ENCODE measurements at places on chromosomes 1 and 21. TPM values are rescaled to one million over a fixed set of nuclear protein-coding genes. Genes with fewer than 3 reads are reported as not detected.

- DNase-seq = no peak
These were observed 24.6 kb downstream of the ST7L start for GRCh38 chr1:112594208-112594876.

GRCh38 chr1:84538599-84538998 is 32.2 kb upstream of the GNG5 start:
- no peak for DNase-seq

DNA sequence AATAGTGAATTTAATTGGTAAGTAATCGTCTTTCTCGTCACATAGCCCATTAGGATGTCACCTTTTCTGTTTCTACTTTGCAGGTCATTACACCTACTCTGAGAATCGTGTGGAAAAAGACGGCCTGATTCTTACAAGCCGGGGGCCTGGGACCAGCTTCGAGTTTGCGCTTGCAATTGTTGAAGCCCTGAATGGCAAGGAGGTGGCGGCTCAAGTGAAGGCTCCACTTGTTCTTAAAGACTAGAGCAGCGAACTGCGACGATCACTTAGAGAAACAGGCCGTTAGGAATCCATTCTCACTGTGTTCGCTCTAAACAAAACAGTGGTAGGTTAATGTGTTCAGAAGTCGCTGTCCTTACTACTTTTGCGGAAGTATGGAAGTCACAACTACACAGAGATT is 23.3 kb downstream of the PARK7 start:
- DNase-seq = no peak

- peak; percentile 11 for DNase-seq
These were observed 36.2 kb upstream of the BTG2 start for GRCh38 chr1:203268901-203269653.

DNA sequence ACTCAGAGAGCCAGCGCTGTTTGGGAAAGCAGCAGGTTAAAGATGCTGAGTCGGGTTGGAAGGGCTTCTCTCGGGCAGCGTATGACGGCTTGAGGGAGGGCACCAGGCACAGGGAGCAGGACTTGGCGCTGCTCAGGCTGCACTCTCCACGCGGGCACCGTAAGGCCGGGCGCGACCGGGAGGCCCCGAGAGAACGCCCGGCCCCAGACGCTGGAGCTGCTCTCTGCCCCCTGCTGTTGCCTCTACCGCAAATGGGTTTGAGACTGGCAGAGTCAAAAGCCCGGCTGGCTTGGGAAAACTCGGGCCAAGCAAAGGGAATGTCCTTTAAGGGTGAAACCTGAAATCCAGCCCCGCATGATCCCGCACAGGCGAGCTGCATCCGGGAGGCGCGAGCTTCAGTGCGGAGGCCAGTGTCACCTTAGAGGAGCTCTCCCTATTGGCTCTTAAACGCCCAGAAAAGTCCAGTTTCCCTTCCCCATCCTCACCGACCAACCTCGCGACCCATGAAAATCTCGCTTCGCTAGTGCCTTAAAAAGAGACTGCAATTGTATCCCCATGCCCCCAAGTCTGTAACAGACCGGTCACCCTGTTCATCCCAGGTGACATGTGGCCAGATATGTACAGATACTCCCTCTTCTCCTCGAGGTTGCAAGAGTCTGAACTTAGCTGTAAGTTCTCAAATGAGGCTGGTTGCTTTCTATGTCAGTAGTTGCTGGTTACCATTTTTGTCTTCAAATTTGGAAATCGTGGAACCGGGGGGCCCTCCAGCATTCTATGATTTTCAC is 1.1 kb downstream of the PRRX1 start:
- no peak for DNase-seq

DNA sequence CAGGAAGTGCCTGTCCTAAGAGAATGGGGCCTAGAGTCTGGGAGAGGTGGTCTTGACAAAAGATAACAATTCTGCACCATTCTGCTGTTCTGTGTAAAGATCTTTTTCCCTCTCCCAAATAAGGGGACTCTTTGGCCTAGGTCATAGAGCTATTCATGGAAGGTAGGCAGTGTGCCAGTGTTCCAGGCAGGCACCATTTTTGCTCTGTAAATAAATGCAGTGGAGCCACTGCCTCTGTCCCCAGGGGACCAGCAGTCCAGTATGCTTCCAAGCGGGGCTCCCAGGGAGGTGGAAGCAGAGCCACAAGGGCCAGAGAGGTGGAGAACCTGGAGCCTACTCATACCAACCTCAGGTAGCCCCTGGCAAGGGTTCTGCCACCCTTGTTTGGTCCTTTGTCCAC is 25.9 kb downstream of the KCNA2 start:
- DNase-seq = no peak

INSRR gene
- total RNA-seq = under 0.01 TPM

LIPI gene
- not detected for total RNA-seq
